Heart left ventricle (tissue), 16 donors: ENCODE measurements at places on chromosomes 3 and 15. TPM values are rescaled to one million over a fixed set of nuclear protein-coding genes. Genes with fewer than 3 reads are reported as not detected.
A peak's percentile ranks its signal among the peaks of the same experiment; 100 is the strongest.

- peak overlapping the region; percentile 68 for H3K4me3 ChIP-seq
- no peaks in the 10 kb centered on the region for H3K4me1 ChIP-seq
- H3K36me3 ChIP-seq, result no peaks in the 10 kb centered on the region
These were observed 418.2 kb upstream of the NAALADL2 start for GRCh38 chr3:174440741-174441587.

The C3orf49 gene
- polyA plus RNA-seq, result not detected

GRCh38 chr3:194097141-194097882, 38.6 kb upstream of the HES1 start:
- peaks cover 15% of the 10 kb centered on the region for H3K27me3 ChIP-seq
- no peak overlapping the region for H3K27ac ChIP-seq
- H3K36me3 ChIP-seq, result no peaks in the 10 kb centered on the region

DNA sequence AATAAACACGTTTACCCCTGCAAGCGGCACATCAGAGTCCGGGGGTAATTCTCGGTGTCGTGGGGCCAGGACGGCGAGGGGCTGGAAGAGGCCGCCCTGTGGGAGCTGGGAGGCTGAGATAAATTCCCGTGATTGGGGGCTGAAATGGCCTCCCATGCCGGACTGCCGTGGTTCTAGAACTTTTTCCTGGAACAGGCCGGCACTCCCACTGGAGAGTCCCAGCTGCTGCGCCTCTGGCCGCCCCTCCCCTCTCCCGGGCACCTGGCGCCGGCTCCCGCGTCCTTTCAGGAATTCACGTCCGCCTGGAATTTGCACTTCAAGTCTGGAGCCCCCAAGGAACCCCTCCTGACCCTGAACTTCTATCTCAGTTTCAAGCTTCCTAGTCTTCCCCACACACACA, 10.8 kb upstream of the LRRC2 start:
- no peak overlapping the region for H3K4me3 ChIP-seq
- no peaks in the 10 kb centered on the region for H3K36me3 ChIP-seq
- no peak overlapping the region for H3K27ac ChIP-seq
- DNase-seq, result no peak
- H3K27me3 ChIP-seq, result no peaks in the 10 kb centered on the region

The C3orf85 gene
- polyA plus RNA-seq, result not detected

- H3K4me1 ChIP-seq, result no peaks in the 10 kb centered on the region
- no peak overlapping the region for H3K4me3 ChIP-seq
- H3K36me3 ChIP-seq, result peaks cover 27% of the 10 kb centered on the region
These were observed 34.5 kb downstream of the TKT start for GRCh38 chr3:53221345-53221744.

The ITIH4 gene
- 4.1 TPM for polyA plus RNA-seq

- no peak overlapping the region for H3K4me3 ChIP-seq
- no peaks in the 10 kb centered on the region for H3K36me3 ChIP-seq
- H3K27me3 ChIP-seq, result no peaks in the 10 kb centered on the region
- no peaks in the 10 kb centered on the region for H3K4me1 ChIP-seq
- H3K27ac ChIP-seq, result no peak overlapping the region
- no peak for DNase-seq
These were observed 32.4 kb upstream of the SETMAR start for GRCh38 chr3:4270720-4271119.

DNA sequence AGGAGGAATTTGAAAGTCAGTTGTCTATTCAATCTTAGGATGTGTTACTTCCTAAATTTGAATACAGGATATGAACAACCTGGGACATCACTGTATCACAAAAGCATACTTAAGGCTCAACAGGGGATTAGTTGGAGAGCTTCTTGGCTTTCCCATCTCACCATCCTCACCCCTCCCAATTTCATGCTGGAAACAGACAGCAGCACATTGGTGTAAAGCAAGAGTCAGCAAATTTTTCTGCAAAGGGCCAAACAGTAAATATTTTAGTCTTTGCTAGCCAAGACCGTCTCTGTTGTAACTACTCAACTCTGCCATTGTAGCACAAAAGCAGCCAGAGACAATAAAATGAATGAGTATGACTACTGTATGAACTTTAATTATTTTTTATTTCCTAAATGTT, 94.9 kb downstream of the ERC2 start:
- H3K27ac ChIP-seq, result no peak overlapping the region
- H3K4me1 ChIP-seq, result no peaks in the 10 kb centered on the region
- H3K36me3 ChIP-seq, result no peaks in the 10 kb centered on the region
- H3K27me3 ChIP-seq, result no peaks in the 10 kb centered on the region

DNA sequence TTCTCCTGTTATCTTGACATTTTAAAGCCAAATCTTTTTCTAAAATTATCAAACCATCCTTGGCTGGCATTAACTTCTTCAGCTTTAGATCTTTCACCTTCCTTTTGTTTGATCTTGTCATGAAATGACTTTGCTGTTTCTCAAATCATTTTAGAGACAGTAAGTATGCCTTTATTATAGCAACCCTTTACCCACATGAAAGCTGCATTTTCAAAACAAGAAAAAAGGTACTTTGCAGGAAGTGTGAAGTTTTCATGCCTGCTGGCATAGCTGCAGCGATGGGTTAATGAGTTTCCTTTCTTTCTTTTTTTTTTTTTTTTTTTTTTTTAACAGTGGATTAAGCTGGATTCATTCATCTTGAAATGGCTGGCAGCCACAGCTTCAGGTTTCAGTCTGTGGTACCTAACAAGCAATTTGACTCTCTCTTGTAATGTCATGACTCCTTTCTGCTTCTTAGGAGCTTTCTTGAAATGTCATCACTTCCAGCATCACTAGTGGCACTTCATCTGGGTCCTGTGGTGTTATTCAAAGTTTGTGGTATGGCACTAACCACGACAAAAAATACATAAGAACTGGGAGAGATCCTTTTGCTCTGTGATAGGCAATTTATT, 18.8 kb downstream of the SLC25A26 start:
- H3K27ac ChIP-seq, result no peak overlapping the region
- H3K36me3 ChIP-seq, result peaks cover 39% of the 10 kb centered on the region
- H3K4me1 ChIP-seq, result no peaks in the 10 kb centered on the region
- no peaks in the 10 kb centered on the region for H3K27me3 ChIP-seq

DNA sequence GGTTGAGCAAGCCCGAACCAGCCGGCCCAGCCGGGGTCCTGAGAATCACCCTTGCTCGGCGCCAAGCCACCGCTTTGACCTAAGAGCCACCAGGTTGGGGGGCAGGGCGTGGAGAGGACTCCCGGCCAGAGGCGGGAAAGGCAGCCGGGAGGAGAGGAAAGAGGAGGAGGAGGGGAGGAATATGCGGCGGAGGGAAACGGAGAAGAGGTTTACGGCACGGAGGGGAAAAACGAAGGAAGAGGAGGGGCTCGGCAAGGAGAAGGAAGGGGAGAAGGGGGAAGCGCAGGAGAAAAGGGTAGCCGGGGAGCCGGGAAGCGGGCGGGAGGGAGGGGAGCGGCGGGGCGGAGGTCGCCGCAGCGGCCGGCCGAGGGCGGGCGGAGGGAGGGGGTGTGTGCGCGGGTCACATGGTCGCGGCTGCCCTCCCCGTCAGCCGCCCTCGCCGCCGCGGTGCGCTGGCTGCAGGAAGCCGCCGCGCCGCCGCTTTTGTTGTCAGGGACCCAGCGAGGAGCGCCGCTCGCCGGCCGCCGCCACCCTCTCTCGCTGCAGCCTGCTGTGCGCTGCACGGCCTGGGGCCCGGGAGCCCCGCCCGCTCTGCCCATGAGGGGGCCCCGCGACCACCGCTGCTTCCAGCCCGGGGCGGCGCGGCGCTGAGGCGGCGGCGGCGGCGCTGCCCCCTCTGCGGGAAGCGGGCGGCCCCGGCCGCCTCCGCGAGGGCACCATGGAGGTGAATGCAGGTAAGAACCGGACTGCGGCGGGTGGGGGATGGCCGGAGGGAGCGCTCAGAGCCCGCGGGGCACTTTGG, at the start of gene NR1D2:
Gene NR1D2 (plus strand): TSS at position 426 of the 802 bp plus-strand sequence. CDS start 293 bp downstream, at position 719.
- DNase-seq, result peak; percentile 92
- no peaks in the 10 kb centered on the region for H3K27me3 ChIP-seq
- peak within 1 kb of the TSS; percentile 86 for H3K4me3 ChIP-seq
- H3K36me3 ChIP-seq, result no peaks in the 10 kb centered on the region
- peaks cover 40% of the 10 kb centered on the region for H3K4me1 ChIP-seq
- H3K27ac ChIP-seq, result peak within 1 kb of the TSS; percentile 94

GRCh38 chr15:41842229-41842628, 3.6 kb downstream of the PLA2G4B start:
- H3K27ac ChIP-seq, result no peak overlapping the region
- H3K4me1 ChIP-seq, result no peaks in the 10 kb centered on the region
- no peak overlapping the region for H3K4me3 ChIP-seq

The B3GNT5 gene
- 1.1 TPM for polyA plus RNA-seq

GRCh38 chr3:61858054-61858453, 296.7 kb downstream of the PTPRG start:
- peaks cover 42% of the 10 kb centered on the region for H3K4me1 ChIP-seq
- DNase-seq, result no peak
- H3K36me3 ChIP-seq, result no peaks in the 10 kb centered on the region
- H3K27me3 ChIP-seq, result no peaks in the 10 kb centered on the region
- H3K4me3 ChIP-seq, result no peak overlapping the region
- no peak overlapping the region for H3K27ac ChIP-seq

DNA sequence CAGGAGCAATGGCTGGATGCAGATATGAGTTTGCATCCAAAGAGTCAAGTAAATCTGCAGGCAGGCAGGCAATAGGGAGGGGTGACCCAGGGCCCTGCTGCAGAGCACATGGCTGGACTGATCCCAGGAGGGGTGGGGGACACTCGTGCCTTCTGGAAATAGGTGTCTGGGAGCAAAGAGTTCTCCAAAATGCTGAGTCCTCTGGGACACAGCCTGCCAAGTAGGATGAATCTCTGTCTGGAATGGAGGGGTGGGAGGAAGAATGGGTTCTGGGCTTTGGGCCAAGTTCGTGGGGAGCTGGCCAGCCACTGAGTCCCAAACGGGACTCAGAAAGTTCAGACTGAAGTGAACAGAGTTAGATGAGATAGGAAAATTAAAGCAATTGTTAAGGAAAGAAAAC, 214.5 kb downstream of the MTHFS start:
- H3K36me3 ChIP-seq, result no peaks in the 10 kb centered on the region
- H3K27me3 ChIP-seq, result no peaks in the 10 kb centered on the region
- no peaks in the 10 kb centered on the region for H3K4me1 ChIP-seq
- no peak overlapping the region for H3K27ac ChIP-seq
- peak; percentile 64 for DNase-seq

GRCh38 chr3:150203273-150203672, 204.8 kb upstream of the TSC22D2 start:
- H3K36me3 ChIP-seq, result no peaks in the 10 kb centered on the region
- H3K4me3 ChIP-seq, result no peak overlapping the region
- DNase-seq, result no peak
- no peaks in the 10 kb centered on the region for H3K27me3 ChIP-seq
- H3K27ac ChIP-seq, result no peak overlapping the region
- no peaks in the 10 kb centered on the region for H3K4me1 ChIP-seq

The CEP19 gene
- 0.57 TPM for polyA plus RNA-seq

The CCDC14 gene
- 6.4 TPM for polyA plus RNA-seq

GRCh38 chr3:174531262-174531982, 327.7 kb upstream of the NAALADL2 start:
- no peaks in the 10 kb centered on the region for H3K36me3 ChIP-seq
- H3K4me3 ChIP-seq, result no peak overlapping the region
- DNase-seq, result no peak
- no peaks in the 10 kb centered on the region for H3K27me3 ChIP-seq
- H3K27ac ChIP-seq, result no peak overlapping the region

GRCh38 chr3:111989061-111989678, 9.6 kb upstream of the TAGLN3 start:
- H3K4me3 ChIP-seq, result no peak overlapping the region
- H3K27me3 ChIP-seq, result no peaks in the 10 kb centered on the region
- no peak for DNase-seq
- H3K27ac ChIP-seq, result no peak overlapping the region

GRCh38 chr3:3633761-3634160, 165.5 kb upstream of the LRRN1 start:
- no peak overlapping the region for H3K27ac ChIP-seq
- DNase-seq, result no peak
- H3K4me1 ChIP-seq, result no peaks in the 10 kb centered on the region

The MELTF gene
- 72.6 TPM for polyA plus RNA-seq

The STAC gene
- polyA plus RNA-seq, result 0.19 TPM

DNA sequence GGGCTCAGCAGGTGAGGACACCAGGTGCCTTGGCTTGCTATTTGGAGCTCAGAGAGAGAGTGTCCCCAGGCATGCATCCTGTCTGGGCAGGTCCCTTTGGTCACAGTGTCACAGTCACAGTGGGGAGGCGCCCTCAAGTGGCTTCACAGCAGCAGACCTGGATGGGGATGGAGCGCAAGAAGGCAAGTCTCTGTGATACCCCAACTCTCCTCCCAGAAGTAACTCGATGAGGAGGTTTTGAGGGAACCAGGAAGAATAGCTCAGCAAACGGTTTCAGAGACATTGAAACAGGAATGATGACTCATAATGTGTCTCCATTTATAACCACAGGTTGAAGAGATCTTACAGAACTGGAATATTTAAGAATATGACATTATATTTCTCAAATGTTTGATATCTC, 66.5 kb upstream of the SH3GL3 start:
- H3K36me3 ChIP-seq, result no peaks in the 10 kb centered on the region
- peak; percentile 42 for DNase-seq

DNA sequence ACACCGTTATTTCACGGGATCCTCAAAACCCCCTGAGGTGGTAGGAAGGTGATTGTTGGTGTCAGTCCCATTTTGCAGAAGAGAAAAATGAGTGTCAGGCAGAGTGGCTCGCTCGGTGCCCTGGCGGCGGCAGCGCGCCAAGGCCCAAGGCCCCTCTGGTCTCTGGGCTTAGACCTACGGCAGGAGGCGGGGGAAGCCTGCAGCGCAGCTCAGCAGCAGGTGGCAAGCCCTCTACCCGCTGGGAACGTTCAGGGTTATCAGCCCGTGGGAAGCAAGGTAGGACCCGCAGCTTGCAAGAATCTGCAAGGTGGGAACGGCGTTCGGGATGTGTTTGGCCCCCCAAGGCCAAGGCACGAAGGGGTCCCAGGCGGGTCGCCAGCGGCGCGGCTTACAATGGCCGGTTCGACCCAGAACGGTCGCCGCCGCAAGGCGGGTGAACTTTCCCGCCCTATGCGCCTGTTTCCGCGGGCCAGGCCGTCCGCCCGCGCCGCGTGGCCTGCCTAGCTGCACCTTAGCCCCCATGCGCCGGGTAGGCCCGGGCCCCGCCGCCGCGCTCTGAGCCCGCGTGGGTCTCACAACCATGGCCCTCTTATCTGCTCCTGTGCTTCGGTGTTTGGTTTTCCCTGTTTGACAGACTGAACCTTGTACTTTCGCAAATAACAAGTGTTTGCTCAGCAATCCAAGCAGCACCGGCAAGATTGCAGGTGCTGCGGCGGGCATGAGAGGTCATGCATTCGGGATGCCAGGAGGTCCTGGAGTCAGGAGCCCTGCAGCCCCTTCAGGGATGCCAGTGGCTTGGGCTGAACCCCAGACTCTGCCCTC, 39.7 kb downstream of the CCNL1 start:
- H3K4me1 ChIP-seq, result peaks cover 36% of the 10 kb centered on the region
- H3K36me3 ChIP-seq, result no peaks in the 10 kb centered on the region
- no peaks in the 10 kb centered on the region for H3K27me3 ChIP-seq
- DNase-seq, result no peak
- H3K4me3 ChIP-seq, result no peak overlapping the region

The ADGRG7 gene
- not detected for polyA plus RNA-seq

DNA sequence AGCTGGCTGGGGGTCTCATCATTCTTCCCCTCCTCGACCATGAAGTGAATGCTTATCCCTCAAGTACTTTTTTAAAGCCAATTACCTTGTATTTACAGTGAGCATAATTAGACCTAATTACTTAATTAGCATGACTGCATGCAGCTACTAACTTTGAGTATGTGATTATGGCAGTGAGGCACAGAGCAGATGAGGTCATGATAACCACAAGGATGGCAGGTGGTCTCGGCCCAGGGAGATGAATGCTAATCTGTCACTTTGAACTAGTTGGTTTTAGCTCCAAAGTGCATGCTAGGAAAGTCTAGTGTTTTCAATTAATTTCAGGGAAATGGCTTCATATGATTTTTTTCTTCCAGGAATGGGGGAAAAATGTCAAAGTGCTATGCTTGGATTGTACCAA, 233.8 kb downstream of the NTRK3 start:
- H3K4me1 ChIP-seq, result no peaks in the 10 kb centered on the region
- no peaks in the 10 kb centered on the region for H3K36me3 ChIP-seq
- no peak overlapping the region for H3K27ac ChIP-seq
- H3K27me3 ChIP-seq, result no peaks in the 10 kb centered on the region
